NCI-H524 (cell line): ENCODE measurements at places on chromosomes 2 and 18.

DNA sequence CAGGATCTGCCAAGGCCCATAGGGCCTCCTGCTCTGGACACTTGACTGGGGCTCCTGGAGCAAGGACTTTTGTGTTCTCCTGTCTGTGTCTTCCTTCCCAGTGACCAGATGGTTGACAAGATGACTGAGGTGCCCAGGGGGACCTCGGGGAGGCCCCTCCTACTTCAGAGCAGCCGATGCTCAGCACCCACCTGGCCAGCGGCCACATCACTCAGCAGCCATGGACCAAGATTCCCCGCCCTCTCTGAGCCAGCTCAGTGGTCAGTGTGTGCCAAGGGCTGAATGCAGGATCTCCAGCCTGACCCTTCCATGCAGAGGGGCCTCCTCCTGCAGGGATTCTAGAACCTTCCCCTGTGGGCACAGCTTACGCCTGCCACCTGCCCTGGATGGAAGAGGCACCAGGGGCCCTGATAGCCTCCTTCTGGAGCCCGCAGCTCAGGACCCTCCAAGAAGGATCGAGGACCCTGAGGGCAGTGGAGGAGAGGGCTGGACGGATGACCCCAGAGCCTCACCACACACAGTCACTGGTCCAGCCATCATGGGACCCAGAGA, 87.4 kb upstream of the GPC1 start:
- DNase-seq, result no peak

DNA sequence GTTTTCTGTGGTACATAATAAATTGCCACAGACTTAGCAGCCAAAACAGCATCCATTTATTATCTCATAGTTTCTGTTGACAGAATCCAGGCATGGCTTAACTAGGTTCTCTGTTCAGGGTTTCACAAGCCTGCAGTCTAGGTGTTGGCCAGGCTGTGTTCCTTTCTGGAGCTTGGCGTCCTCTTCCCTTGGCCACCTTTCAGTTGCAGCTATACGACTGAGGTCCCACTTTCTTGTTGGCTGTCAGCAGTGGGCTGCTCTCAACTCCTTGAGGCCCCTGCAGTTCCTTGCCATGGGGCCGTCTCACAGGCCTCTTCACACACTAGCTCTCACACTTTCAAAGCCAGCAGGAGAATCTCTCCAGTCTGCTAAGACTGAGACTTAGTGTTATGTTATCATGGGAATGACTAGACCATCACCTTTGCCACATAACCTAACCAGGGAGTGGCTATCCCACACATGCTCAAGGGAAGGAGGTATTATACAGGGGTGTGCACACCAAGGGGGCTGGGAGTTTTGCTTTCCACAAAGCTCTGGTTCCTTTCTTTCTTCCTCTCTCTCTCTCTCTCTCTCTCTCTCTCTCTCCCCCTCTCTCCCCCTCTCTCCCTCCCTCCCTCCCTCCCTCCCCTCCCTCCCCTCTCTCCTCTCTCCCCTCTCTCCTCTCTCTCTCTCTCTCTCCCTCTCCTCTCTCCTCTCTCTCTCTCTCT, 15.8 kb downstream of the RIOK3 start:
- DNase-seq, result no peak

DNA sequence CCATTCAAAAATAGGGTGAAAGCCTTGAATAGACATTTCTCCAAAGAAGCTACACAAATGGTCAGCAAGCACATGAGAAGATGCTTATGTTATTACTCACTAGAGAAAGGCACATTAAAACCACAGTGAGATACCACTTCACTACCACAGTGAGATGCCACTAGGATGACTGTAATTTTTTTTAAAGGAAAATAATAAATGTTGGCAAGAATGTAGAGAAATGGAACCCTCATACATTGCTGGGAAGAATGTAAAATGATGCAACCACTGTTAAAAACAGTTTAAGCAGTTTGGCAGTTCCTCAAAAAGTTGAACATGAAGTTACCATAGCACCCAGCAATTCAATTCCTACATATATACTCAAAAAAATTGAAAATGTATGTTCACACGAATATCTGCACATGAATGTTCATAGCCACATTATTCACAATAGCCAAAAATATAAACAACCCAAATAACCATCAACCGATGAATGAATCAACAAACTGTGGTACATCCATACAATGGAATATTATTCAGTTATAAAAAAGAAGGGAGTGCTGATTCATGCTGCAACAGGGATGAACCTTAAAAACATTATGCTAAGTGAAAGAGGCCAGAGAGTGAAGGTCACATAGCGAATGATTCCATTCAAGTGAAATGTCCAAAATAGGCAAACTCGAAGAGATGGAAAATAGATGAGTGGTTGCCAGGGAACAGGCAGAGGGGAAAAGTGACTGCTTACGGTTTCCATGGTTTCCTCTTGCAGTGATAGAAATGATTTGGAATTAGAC, 156.2 kb upstream of the NDUFV2 start:
- no peak for DNase-seq

- DNase-seq, result peak; percentile 69
These were observed at the start of gene NRP2 for GRCh38 chr2:205682239-205682970. NRP2 (plus strand) TSS chr2:205682501; CDS start chr2:205683291, 790 bp downstream.
